ENCODE measurements at places on chromosomes 2 and 18. TPM values are rescaled to one million over a fixed set of nuclear protein-coding genes. Genes with fewer than 3 reads are reported as not detected.

The DLGAP1 gene
- 3.7 TPM for total RNA-seq

The GALNT14 gene
- total RNA-seq, result 0.13 TPM

The CHST10 gene
- 7.2 TPM for total RNA-seq

The ANKRD62 gene
- not detected for total RNA-seq

The FAP gene
- 9.7 TPM for total RNA-seq

The ITGB6 gene
- not detected for total RNA-seq

The PAX8 gene
- 0.16 TPM for total RNA-seq

The RAD51AP2 gene
- total RNA-seq, result not detected

The POTEJ gene
- 0.16 TPM for total RNA-seq

The MRO gene
- total RNA-seq, result 0.16 TPM

The CROCC2 gene
- total RNA-seq, result not detected

The CNDP1 gene
- not detected for total RNA-seq

The M1AP gene
- total RNA-seq, result not detected

The SPATA3 gene
- not detected for total RNA-seq

The POTEC gene
- total RNA-seq, result not detected

The SERPINB4 gene
- total RNA-seq, result not detected

The SCN1A gene
- not detected for total RNA-seq

The KIAA2012 gene
- not detected for total RNA-seq

The EIPR1 gene
- 44.7 TPM for total RNA-seq

The CNTNAP5 gene
- total RNA-seq, result under 0.01 TPM

The SCN7A gene
- total RNA-seq, result not detected

The SLC25A12 gene
- total RNA-seq, result 14.4 TPM

The HOXD10 gene
- 0.49 TPM for total RNA-seq

The TIMM21 gene
- total RNA-seq, result 21.5 TPM

The COL4A3 gene
- not detected for total RNA-seq

The TMEM17 gene
- total RNA-seq, result 0.65 TPM

The SERPINB5 gene
- total RNA-seq, result not detected

The NEU2 gene
- not detected for total RNA-seq

The DAPL1 gene
- total RNA-seq, result not detected

The ALPG gene
- total RNA-seq, result not detected
